Stimulated activated CD4-positive, alpha-beta T cell treated with anti-CD3 and anti-CD28 coated beads, Interleukin-2, amount 100 ng/mL, for 48 hours (primary cell): ENCODE measurements at places on chromosomes 2 and 18.

GRCh38 chr18:11307716-11308115 is 158.3 kb upstream of the PIEZO2 start:
- DNase-seq, result no peak

- peak; percentile 34 for DNase-seq
Observed at GRCh38 chr18:3305354-3305762, 43.4 kb downstream of the MYL12B start.

DNA sequence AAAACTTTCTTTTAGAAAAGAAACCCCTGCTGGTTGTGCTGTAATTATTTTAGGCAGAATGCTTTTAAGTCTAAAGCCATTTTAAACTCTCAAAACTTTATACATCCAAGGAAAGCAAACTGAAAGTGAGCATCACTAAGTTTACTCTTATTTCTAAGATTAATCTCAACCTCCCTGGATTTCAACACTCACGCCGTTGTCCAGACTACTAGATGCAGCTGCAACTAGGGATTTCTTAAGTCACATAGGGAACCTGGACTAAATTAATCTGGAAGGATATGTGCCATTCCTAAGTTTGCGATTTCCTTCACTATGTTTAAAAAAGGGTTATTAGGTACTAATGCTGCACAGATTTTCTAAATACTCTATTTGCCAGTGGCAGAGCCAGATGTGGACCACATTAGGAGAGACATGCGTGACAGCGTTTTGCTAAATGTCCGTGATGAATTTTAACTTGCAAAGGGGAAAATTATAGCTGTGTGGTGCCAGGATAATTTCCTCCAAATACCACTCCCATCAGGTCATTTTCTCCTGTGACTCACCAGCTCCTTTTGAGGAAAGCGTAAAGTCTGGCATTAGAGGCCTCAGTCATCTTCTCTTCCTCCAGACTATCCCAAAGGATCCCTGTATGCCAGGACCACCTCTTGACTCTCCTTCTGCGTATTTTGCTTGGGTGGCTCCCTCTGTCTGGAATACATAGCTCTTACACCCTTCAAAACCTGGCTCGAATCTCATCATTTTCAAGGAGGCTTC is 143.7 kb downstream of the ATL2 start:
- DNase-seq, result no peak

DNA sequence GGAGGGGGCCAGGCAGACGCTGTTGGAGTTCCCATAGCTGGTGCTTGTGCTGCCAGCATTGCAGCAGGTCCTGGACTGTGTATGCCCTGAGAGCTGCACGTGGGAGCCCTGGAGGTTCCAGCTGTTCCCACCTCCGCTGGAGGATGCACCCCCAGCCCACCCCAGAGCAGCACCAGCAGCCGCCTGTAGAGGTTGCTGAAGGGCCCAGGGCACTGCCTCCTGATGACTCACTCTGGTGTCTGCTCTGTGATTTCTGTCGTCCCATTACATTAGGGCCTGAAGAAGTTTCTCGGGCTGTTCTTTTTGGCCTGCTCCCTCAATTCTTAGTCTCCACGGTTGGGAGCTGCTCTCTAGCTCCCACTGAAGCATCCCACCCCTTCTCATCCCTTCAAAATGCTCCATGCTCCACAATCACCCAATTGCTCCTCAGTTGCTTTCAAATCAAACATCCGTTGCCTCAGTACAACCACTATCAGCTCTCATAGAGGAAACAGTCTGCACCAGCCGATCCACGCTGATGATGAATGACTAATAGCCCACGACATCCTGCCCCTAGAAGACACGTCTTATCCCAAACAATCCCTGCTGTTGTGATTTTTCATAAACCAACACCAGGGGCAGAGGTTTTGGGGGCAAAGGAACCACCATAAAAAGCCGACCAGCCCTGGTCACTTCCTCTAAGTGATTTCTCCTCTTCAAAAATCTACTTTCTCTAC is 65.2 kb upstream of the RNF152 start:
- DNase-seq, result no peak

- no peak for DNase-seq
Observed at GRCh38 chr18:25093141-25093540, 258.8 kb downstream of the ZNF521 start.

DNA sequence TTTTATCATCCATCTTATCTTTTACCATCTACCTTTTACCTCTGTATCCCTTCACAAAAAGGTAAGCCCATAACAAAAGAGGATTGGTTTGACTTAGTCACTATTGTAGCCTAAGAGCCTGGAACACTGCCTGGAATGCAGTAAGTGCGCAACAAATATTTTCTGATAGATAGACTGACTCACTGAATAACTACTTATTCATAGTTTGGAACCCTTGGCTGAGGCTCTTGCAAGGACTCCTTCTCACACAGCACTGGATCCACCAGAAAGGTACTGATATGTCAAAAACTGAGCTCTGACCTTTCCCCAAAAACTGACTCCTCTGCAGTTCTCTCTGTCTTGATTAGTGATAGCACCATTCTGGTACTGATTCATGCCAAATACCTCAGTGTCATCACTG is 426.7 kb downstream of the SETBP1 start:
- no peak for DNase-seq

DNA sequence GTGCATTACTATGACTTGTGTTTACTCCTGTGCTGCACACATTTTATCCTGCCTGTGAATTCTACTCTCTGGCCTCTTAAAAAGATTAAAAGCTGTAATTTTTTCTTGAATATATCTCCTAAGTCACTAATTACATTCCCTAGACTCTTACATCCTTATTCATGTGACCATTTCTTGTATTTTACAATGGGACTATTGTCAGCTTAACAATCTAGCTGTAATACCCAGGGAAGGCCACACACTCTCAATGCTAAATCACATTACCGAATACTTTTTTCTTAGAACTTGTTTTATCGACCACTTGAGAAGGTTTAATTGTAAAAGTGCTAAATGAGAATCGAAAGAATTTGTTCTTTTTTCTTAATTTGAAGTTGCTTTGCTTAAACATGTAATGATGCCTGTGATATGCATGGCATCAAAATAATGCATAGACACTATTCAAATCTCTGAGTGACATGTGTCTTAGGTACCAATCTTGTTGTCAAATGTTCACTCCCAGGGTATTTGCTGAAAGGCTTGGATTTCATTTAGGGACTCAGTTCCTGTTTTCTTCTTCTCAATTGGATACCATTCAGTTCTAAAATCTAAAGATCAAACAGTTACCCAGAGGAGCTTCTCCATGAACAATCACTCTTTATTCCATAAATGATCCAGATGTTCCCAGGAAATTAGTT is 498.5 kb downstream of the DPP10 start:
- no peak for DNase-seq

DNA sequence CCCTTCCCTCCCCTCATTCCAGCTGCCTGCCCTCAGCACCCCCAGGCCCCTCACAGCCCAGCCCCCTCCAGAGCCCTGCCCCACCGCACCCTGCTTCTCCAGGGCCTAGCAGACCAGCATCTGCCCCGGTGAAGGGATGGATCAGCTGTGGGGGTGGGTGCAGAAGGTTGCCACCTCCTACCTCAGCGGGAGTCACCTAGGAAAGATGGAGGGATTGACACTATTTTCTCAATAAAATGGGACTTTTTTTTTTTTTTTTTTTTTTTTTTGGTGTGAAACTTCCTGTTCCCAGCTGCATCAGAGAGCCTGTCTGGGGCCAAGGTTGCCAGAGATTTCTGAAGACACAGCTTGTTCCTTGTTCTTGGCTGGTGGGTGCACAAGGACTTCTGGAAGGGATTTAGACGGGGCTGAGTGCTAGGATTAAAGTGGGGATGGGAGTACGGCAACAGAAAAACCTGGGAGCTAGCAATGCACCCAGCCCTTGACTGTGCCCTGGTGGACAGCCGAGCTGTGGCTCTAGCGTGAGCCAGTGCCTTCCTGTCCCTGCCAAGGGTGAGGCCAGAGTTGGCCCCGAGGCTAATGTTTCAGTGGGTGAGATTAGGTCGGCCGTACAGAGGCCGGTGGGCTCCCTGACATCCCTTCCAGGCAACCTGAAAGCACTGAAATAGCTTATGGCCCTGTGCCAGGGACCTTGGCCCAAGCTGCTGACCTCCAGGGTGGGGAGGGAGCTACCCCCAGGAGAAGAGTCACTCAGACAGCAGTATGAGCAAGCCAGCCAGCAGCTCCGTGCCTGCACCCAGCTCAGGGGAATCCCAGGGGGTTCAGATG is 4.6 kb downstream of the B3GNT7 start:
- DNase-seq, result no peak

- no peak for DNase-seq
Observed at GRCh38 chr18:35495536-35496314, 2.0 kb downstream of the INO80C start.

DNA sequence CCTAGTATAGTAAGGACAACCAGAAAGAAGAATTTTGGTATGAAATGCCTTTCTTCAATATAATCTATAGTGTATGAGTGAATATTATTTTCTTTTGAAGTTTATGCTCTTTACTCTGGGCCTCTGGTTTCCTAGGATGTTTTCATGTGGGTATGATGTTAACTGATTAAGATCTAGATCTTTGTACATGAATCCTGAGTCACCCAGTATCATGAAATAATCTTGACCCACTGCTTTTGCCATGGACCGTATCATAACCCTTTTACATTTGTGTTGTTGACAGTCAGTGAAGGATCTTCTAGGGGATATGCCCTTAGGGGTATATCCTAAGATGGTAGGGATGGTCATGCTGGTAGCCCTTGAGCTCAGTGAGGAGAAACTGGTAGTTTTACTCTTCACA is 100.3 kb downstream of the RAB3GAP1 start:
- DNase-seq, result no peak

DNA sequence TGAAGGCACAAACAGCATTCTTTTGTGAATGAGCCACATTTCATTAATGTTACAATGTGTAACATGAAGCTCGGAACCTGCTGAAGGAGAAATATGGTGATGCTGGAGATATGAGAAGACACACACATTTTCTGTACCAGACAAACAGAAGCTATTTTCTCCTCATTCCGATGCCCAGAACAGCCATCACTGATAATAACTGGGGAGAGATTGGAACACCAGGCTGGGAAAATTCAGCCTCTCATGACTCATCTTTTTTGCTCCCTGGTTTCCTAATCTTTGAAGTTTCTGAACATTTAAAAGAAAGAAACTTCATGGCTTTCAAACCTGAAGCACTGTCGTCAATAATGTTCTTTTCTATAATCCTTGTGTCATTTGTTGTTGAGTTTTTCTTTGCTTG is 110.9 kb downstream of the LYPD6 start:
- no peak for DNase-seq

GRCh38 chr18:58052960-58053359 is 8.9 kb downstream of the NEDD4L start:
- DNase-seq, result no peak

GRCh38 chr2:217970206-217970605 is 32.6 kb downstream of the TNS1 start:
- DNase-seq, result no peak

DNA sequence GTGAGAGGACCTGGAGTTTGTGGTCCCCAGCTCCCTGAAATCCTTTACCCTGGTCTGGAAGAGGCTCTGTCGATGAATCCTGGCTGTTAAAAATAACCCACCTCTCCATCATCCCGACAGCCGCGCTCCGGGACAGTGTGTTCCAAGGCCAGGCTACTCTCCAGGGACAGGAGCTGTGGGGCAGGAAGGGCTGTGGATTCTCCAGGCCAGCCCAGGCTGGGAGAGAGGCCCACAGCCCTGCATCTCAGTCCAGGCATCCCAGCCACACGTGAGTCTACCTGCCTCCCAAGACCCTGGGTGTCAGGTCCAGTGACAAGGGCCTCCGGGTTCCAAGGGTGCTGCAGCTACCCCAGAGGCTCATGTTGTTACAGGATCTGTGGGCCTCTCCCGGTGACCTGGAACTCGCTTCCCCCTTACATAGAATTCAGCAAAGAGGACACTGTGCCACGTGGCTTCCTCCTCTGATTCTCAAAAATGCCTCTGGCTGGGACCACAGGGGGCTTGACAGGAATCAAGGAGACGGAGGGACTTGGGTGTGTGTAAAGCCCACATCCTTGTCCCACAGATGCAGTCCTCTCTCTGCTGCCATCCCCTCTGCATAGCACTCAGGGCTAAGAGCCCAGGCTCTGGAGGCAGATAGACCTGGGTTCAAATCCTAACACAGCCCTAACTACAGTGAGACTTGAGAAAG is 17.3 kb downstream of the ADRA2B start:
- no peak for DNase-seq

DNA sequence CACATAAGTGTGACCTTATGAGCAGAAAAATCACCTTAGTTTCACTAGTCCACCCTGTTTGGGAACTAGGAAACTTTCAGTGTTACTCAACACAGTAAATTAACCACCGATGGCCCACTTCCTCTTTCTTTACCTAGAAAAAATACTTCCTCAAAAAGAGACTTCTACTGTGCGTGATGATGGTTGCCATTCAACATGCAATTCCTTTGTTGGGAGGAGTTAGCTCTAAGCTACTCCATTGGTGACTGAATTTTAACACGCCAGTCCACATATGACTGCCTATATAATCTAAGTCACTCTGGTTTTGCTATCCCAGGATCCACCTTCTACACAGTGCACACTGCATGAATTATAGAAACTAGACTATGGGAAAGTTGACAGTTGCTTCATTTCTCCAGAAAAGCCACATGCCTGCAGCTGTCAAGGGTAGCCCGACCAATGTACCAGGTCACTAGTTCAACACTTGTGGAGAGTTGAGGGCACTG is 47.8 kb upstream of the REG3G start:
- no peak for DNase-seq

- no peak for DNase-seq
Observed at GRCh38 chr2:65227020-65227455, 593 bp upstream of the ACTR2 start.

DNA sequence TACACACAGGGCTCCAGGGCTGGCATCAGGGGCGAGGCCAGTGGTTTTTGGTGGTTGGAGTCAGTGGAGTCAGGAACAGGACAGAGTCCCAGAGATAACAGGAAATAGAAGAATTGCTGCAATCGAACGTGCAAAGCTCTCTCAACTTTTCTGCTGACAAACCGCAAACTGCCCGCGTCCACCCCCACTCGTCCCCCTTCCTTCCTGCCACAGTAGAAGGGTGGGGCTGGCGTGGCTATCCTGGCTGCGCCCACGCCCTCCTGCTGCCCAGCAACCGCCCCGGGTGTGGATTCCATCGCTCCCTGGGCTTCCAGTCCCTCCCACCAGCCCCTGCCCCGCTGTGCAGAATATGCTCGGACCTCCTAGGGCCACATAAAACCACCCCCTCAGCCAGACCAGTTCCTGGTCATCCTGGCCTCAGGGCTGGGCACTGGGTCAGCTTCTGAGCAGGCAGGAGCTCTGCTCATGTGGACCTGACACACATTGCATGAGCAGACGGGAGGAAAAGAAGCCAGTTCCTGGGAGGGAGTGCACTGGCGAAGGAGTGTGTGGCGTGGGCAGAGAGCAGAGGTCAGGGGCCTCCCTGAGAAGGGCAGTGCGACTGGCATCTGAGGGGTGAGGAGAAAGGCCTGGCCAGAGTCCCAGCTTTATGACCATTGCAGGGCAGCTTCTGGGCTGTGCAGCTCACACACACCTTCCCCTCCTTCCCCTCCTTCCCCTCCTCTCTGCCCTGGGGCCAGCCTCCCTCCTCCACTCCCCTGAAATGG is 85.4 kb upstream of the ATG16L1 start:
- DNase-seq, result no peak

DNA sequence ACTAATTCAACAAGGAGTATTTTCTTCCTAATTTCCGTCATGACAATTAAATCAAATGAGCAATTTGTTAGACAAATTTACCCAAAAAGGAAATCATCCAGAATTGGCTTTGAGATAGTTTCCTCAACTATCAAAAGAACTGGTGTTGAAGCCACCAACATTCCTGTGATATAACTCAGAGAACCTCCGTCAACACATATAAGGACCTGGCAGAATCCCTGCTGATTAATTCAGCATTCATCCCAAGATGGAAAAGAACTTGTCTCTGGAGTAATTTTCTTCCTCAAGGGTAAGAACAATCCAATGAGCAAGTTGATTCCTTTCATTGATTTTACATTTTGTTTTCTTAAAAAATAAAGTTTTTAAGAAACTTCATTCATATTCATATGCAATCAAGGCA is 62.0 kb downstream of the MBD2 start:
- no peak for DNase-seq
